ENCODE measurements at places on chromosomes 13 and 19.
A peak's percentile ranks its signal among the peaks of the same experiment; 100 is the strongest.

- no peak for DNase-seq
Measured at GRCh38 chr13:33556828-33557227, 261.1 kb upstream of the RFC3 start.

GRCh38 chr19:38135150-38135998 is 88.6 kb downstream of the DPF1 start:
- no peak for DNase-seq

GRCh38 chr13:44298314-44298713 is 75.3 kb upstream of the SERP2 start:
- DNase-seq: no peak

GRCh38 chr19:10653482-10653731 is 739 bp upstream of the ILF3 start:
- no peak for DNase-seq

GRCh38 chr13:43676320-43676719 is 110.5 kb downstream of the ENOX1 start:
- DNase-seq: peak; percentile 25

- no peak for DNase-seq
Measured at GRCh38 chr19:23403581-23404324, 8.5 kb upstream of the ZNF91 start.

GRCh38 chr19:53086949-53087348 is 16.3 kb downstream of the ZNF160 start:
- DNase-seq: no peak

GRCh38 chr19:1107661-1108261 is 4.0 kb downstream of the GPX4 start:
- no peak for DNase-seq

DNA sequence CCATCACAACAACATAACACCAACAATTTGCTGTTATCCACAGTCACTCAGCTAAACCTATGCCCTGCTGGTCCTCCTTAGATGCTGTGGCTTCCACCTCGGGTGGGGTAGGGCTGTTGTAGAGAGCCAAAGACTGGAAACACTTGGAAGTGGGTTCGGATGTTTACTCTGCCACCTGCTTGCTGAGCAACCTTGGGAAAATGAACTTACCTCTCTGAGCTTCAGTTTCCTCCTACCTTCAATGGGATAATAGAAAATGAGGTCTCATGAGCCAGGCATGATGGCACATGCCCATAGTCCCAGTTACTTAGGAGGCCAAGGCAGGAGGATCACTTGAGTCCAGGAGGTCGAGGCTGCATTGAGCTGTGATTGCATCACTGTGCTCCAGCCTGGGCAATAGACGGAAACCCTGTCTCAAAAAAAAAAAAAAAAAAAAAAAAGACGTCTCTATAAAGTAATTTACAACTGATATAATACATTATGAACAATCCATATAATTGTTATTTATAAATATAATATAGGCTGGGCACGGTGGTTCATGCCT is 3.3 kb upstream of the SYCN start:
- DNase-seq: no peak

DNA sequence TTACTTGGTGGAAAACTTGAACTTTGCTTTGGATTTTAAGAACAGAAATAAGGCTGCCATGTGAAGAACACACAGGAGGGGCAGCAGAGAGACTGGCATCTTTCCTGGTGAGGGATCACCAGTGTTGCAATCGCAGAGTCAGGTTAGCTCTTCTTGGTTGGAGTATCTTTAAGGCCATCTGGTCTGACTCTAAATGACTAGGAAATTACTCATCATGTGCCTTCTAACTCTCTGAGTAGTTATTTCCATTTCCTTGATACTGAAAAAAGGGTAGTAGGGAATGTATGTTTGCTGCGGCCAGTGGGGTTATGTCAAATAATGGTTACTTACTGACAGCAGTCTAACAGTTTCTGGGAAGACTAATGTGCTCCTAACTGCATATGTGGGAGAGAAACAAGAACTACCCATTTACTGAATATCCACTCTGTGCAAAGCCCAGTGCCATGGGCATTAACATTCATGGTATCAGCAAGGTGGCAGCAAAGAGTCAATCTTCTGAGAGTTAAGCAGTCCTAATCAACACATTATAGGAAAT is 122.1 kb downstream of the COG6 start:
- DNase-seq: no peak

DNA sequence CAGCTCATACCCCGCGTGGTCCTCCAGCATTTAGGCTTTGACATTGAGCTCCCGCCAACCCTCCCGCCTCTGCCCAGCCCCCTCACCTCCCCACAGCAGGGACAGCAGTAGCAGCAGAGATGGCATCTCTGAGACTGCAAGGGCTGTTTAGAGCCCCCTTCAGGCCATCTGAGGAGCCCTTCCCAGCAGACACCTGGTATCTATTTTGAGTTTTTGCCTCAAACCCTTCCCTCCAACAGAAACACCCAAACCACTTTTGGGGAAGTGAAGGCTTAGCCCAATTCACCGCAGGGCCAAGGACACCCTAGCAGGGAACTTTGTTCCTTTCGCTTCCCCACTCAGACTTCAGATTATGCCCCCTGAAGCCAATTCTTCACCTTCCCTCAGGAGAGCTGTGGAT is 6.3 kb upstream of the ZNF175 start:
- DNase-seq: peak; percentile 48

- no peak for DNase-seq
Measured at GRCh38 chr13:25084096-25084495, 11.8 kb upstream of the PABPC3 start.

DNA sequence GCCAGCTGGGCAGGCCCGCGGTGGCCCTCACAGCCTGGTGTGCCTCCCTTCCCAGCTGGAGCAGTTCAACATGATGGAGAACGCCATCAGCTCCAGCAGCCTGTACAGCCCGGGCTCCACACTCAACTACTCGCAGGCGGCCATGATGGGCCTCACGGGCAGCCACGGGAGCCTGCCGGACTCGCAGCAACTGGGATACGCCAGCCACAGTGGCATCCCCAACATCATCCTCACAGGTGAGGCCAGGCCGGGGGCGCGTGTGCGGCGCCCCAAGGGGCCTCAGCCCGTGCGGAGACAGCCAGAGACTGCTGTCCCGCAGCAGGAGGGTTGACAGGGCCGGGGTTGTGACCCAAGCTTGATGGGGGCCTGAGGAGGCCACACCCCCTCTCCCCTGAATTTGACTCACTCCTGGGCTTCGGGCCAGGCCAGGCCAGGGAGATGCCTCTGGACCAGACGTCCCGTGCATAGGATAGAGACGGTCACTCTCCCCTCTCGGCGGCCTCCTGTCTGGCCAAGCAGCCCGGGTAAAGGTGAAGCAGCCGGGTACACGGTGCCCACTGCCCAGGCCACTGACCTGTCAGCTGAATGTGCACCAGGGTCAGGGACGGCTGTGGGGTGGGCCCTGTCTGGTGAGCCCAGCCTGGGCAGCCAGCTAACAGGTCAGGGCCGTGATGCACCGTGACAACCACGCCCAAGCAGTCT is 15.4 kb downstream of the COMP start:
- no peak for DNase-seq

- DNase-seq: peak; percentile 80
Measured at GRCh38 chr13:110387451-110388107, 80.5 kb downstream of the COL4A2 start.

GRCh38 chr19:35395382-35396199 is 24.7 kb downstream of the GPR42 start:
- no peak for DNase-seq

GRCh38 chr13:28357911-28358433 is 137.0 kb downstream of the FLT1 start:
- no peak for DNase-seq

- no peak for DNase-seq
Measured at GRCh38 chr13:72823724-72824123, 41.8 kb downstream of the PIBF1 start.

DNA sequence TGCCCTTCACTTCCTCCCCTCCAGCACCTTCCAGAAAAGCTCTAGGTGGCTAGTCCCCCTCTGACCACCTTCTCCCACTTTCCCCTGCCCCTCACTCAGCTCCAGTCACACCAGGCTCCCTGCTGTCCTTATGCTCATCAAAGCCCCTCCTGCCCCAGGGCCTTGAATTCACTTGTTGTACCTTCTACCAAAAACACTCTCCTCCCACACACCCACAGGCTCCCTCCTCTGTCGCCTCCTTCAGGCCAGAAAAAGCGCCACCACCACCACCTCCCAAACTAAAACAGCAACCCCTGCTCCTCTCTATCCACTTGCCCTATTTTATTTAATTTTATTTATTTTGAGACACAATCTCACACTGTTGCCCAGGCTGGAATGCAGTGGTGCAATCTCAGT is 4.8 kb upstream of the CEACAM16 start:
- no peak for DNase-seq

DNA sequence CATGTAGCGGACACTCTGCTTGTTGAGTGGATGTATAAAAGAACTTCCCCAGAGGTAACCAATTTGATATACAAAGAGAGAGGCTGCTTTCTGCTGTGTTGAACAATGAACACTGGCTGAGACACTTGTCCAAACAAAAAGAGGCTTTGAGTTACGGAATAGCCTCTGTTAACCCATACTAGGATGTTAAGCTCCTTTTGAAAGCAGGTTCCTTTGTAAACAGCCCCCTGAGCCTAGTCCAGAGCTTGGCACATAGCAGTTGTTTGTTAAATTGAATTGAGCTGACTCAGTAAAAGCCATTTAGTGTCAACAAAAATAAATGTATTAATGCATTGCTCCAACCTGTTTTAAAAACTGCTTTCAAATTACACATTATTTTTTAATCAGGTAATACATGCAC is 200.1 kb downstream of the MZT1 start:
- no peak for DNase-seq

DNA sequence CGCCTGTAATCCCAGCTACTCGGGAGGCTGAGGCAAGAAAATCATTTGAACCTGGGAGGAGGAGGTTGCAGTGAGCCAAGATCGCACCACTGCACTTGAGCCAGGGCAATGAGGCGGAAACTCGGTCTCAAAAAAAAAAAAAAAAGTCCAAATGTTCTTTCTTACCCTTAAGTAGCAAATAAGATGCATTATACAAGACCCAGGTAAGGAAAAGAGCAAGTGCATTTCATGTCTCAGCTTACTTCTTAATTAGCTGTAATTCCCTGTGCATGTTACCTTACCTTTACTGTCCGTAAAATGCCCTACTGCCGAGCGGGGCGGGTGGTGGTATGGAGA is 3.8 kb upstream of the ZNF681 start:
- DNase-seq: no peak

- DNase-seq: no peak
Measured at GRCh38 chr19:35225951-35226350, 2.6 kb downstream of the FAM187B start.

GRCh38 chr13:49435992-49436391 is 7.9 kb downstream of the CAB39L start:
- no peak for DNase-seq

DNA sequence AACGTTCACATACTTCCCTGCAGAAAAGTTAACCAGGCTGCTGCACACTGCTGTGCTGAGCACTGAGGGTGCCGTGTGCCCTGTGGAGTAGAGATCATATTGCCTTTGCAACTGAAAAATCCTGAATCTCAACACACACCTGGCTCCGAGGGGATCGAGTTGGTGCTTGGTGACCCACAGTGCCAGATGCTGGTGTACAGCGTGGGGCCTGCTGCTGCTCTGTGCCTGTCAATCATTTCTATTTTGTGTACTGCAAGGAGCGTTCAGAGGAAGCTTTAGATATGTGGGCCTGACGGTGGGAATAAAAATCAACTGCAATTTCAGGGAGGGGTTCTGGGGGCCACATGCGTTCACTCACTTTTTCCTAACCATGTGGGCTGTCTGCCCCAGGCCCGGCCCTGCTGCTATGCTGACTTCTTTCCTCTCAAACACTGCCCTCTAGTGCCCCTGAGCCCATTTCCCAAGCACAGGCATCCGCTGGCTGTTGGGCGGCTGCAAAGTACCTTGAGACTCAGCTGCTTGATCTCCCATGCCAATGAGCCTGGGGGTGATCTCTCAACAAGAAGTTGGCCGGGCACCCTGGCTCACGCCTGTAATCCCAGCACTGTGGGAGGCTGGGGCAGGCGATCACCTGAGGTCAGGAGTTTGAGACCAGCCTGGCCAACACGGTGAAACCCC is 9.7 kb upstream of the LENG8 start:
- no peak for DNase-seq

- no peak for DNase-seq
Measured at GRCh38 chr13:48542581-48543341, 9.9 kb upstream of the RCBTB2 start.

DNA sequence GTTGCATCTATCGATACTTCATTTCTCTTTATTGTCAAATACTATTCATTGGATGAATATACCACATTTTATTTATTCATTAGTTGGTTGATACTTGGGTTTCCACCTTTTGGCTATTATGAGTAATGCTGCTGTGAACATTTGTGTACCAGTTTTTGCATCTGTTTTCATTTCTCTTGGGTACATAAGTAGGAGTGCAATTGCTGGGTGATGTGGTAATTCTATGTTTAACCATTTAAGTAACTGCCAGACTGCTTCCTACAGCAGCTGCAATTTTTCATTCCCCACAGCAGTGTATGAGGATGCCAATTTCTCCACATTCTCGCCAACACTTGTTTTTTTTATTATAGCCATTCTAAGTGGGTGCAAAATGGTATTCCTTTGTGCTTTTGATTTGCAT is 2.6 kb downstream of the KCNJ14 start:
- DNase-seq: no peak

GRCh38 chr19:13051557-13052165 is 51.0 kb downstream of the LYL1 start:
- no peak for DNase-seq

GRCh38 chr19:13926715-13927114 is 11.5 kb downstream of the PODNL1 start:
- DNase-seq: no peak

- no peak for DNase-seq
Measured at GRCh38 chr19:4577020-4577782, 17.7 kb upstream of the SEMA6B start.

DNA sequence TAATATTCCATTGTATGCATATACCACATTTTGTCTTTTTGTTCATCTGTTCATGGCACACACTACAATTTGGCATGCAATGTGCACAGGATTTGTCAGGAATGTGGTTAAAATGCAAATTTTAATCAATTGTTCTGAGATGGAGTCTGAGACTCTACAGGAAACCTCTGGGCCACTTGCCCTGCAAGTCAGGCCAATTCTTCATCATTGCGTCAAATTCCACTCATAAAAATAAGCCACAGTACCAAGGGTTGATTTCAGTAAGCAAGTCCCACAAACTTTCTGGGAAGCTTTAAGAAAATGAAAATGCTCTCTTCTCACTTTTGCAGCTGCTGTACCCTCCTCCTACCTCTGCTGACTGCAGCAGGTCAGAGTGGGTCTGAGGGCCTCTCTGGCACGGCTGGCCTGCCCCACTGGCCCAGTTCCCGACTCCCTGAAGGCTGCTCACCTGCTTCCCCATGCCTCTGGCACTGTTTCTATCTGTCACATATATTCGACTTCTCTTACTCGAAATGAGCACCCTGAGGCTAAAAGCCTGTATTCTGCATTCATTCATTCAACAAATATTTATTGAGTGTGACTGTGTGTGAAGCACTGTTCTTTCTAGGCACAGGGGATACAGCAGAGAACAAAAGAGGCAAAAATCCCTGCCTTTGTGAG is 83.8 kb upstream of the WASF3 start:
- DNase-seq: no peak

DNA sequence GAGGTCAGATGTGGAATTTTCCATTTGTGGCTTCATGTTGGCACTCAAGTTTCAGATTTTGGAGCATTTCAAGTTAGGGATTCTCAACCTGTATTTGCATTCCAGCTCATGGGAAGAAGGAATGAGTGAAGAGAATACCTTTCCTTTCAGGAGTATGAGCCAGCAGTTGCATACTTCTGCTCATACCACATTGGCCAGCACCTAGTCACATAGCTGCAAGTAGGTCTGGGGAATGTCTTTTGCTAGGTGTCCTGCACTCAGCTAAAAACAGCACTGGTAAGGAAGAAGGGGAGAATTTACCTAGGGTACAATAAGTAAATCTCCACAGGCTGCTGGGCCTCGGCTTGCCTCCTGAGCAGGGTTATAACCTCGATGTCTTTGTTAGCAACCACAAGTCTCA is 24.6 kb upstream of the ATP8A2 start:
- DNase-seq: no peak
